MG63 (cell line): ENCODE measurements at places on chromosomes 13 and 19. TPM values are rescaled to one million over a fixed set of nuclear protein-coding genes. Genes with fewer than 3 reads are reported as not detected.

Gene LRRC4B
- total RNA-seq = 1.1 and 1.7 TPM in 2 replicates

Gene MADCAM1
- not detected in 2 replicates for total RNA-seq

Gene SYNGR4
- total RNA-seq = not detected in 2 replicates

Gene ZNF429
- total RNA-seq = 1.1 TPM in 2 replicates

Gene FZR1
- total RNA-seq = 20.8 and 31.1 TPM in 2 replicates

Gene OR7C1
- total RNA-seq = not detected in 2 replicates

Gene CAMSAP3
- 0.56 and 0.89 TPM in 2 replicates for total RNA-seq
